ENCODE measurements at places on chromosomes 3 and 15. TPM values are rescaled to one million over a fixed set of nuclear protein-coding genes. Genes with fewer than 3 reads are reported as not detected.

GRCh38 chr3:47020311-47020710 lies 40.8 kb downstream of the NBEAL2 start:
- H3K4me3 ChIP-seq = no peak overlapping the region
- peak overlapping the region; percentile 94 for H3K27ac ChIP-seq
- H3K4me1 ChIP-seq = peaks cover 35% of the 10 kb centered on the region
- H3K36me3 ChIP-seq = peaks cover 6% of the 10 kb centered on the region
- no peaks in the 10 kb centered on the region for H3K27me3 ChIP-seq

DNA sequence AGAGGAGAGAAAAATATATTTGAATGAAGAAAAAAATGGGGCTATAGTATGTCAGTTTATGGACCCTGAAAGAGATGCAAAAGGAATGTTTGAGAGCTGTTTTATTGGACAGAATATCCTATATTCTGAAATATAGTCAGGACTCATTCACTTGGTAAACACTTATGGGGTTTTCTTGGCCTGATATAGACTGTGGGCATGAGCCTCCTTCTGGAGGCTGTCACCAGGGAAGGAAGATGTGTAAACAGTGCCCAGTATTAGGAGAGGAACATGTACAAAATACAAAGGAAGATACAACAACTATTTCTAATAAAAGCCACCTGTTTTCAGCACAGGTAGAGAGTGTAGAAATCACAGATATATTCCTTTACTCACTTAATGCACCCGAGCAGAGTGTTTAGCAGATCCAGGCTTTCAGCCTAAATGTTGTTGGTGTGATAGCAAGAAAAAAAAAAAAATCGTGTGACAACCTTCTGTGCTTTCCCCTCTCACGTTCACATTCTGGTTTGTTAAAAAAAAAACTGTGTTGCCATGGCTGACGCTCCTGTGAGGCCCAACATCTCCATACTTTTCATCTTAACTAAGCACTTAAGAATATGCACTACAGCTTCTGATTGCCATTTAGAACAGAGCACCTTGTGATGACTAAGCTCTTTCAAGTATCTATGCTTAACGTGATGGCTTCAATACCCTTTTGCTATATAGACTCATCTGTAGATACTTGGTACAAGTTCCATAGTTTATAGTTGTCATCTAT lies 134.1 kb downstream of the MBNL1 start:
- peak overlapping the region; percentile 79 for H3K4me3 ChIP-seq
- H3K36me3 ChIP-seq = peaks cover 6% of the 10 kb centered on the region

- peaks cover 32% of the 10 kb centered on the region for H3K27me3 ChIP-seq
- DNase-seq = no peak
- no peaks in the 10 kb centered on the region for H3K36me3 ChIP-seq
- peaks cover 5% of the 10 kb centered on the region for H3K4me1 ChIP-seq
- H3K4me3 ChIP-seq = no peak overlapping the region
Observed at GRCh38 chr3:197378985-197379718, 80.7 kb upstream of the DLG1 start.

DNA sequence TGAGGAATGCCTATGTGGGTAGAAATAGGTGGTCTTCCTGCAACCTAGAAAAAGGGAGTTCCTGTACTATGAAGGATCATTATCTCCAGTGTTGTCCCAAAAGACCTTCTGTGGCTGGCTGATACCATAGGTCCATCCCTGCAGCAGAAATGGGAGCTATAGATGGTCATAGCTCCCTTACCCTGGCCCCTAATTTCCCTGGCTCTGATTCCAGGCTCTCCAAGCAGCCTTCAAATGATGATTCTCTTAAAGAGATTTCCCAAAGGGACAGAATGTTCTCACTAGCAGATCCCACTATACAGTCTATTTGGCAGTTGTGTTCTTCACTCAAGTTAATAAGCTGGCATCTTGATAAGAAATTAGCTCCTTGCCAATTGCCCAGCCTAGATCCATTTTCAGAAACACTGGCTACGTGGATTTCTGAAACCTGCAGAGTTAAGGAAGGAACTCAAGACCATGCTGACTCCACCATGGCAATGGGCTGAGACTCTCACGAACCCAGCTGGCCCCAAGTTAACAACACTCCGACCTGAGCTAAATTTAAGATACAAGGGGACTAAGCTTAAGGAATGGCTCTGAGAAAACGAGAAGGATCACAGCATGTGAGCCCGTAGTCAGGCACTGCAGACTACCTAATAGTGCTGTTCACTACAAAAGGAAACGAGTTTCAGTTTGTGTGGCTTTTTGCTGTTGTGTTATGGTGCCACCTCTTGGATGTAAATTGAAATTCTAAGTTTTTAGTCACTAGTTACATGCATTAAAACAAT lies 11.4 kb downstream of the C15orf40 start:
- no peaks in the 10 kb centered on the region for H3K36me3 ChIP-seq
- peak overlapping the region; percentile 84 for H3K27ac ChIP-seq
- peaks cover 7% of the 10 kb centered on the region for H3K4me1 ChIP-seq
- peak overlapping the region; percentile 73 for H3K4me3 ChIP-seq
- peak; percentile 5 for DNase-seq

DNA sequence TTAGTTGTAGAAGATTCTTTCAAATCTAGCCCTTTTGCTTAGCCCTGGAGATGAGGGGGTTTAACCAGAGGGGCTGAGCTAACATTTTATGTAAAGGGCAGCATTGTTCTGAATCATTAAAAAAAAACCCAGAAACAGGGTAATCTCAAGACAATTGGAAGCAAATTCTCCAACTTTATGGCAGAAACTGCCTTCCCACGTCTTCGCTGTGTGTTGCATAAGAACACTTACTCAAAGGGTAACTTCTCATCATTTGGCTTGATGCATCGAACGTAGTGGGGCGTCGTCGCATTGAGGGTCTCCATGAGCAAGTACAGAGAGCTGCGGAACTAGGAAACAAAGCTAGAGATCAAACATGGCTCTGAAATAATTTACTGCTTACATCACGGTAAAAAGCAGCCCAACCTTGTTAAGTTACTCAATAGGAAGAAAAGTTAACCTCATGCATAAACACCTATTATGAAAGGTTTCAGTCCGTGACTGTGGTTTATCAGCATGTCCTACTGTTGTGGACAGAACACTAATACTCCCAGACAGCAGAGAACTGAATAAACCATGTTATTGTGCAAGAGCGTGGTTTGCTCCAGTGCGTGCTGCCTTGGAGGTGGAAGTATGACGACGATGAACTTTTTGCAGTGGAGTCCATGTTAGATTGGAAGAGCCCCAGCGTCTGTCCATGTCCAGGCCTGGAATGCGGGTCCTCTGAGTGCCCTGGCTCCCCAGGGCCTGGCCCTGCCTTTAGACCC lies 48.7 kb downstream of the MYO5C start:
- peaks cover 3% of the 10 kb centered on the region for H3K36me3 ChIP-seq
- H3K4me1 ChIP-seq = peaks cover 6% of the 10 kb centered on the region
- no peak overlapping the region for H3K4me3 ChIP-seq
- no peak for DNase-seq

DNA sequence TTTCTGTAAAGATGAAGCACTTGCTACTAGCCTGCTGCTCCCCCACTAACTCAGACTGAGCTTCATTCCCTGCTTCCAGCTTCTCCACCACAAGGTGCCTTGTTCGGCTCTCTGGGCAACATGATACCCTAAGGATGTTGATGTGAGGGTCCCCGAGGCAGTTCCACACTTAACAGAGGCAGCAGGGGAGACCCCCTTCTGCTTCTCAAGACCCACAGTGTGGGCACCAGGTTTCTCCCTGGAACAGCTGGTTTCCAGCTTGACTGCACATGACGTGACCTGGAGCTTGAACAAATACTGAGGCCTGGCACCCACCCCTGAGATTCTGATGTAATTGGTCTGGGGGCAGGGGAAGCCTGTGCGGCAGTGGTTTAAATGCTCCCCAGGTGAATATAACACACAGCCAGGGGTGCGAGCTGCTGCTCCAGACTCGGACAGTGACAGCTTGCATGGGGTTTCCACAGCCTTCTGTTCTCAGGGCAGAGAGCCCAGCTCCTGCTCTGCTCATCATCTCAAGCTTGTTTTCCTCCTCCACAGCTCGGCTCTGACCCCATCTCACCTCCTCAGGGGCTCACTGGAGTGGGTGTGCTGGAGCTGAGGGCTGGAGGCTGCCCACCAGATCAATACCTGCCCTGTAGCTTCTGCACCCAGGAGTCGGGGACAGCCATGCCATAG lies 95.0 kb upstream of the HACD2 start:
- H3K4me1 ChIP-seq = peaks cover 2% of the 10 kb centered on the region
- peaks cover 44% of the 10 kb centered on the region for H3K27me3 ChIP-seq
- H3K27ac ChIP-seq = no peak overlapping the region
- no peak for DNase-seq
- no peak overlapping the region for H3K4me3 ChIP-seq

GRCh38 chr3:112654492-112654891 lies 13.5 kb upstream of the CCDC80 start:
- no peak overlapping the region for H3K4me3 ChIP-seq
- DNase-seq = no peak
- peaks cover 6% of the 10 kb centered on the region for H3K4me1 ChIP-seq
- H3K36me3 ChIP-seq = peaks cover 3% of the 10 kb centered on the region
- peak overlapping the region; percentile 29 for H3K27ac ChIP-seq
- H3K27me3 ChIP-seq = no peaks in the 10 kb centered on the region

- H3K27me3 ChIP-seq = no peaks in the 10 kb centered on the region
- DNase-seq = no peak
- no peak overlapping the region for H3K27ac ChIP-seq
- no peaks in the 10 kb centered on the region for H3K4me1 ChIP-seq
Observed at GRCh38 chr3:76308541-76308940, 523.2 kb upstream of the ZNF717 start.

- peaks cover 45% of the 10 kb centered on the region for H3K27me3 ChIP-seq
- H3K4me3 ChIP-seq = no peak overlapping the region
- H3K27ac ChIP-seq = no peak overlapping the region
- DNase-seq = no peak
Observed at GRCh38 chr15:98444138-98444537, 204.2 kb upstream of the IGF1R start.

GRCh38 chr3:52004163-52004787 lies 8.6 kb upstream of the RPL29 start:
- H3K36me3 ChIP-seq = no peaks in the 10 kb centered on the region
- H3K4me3 ChIP-seq = no peak overlapping the region
- no peaks in the 10 kb centered on the region for H3K27me3 ChIP-seq
- no peak overlapping the region for H3K27ac ChIP-seq

- H3K27me3 ChIP-seq = no peaks in the 10 kb centered on the region
- no peak for DNase-seq
- no peak overlapping the region for H3K4me3 ChIP-seq
- peaks cover 25% of the 10 kb centered on the region for H3K4me1 ChIP-seq
- no peak overlapping the region for H3K27ac ChIP-seq
Observed at GRCh38 chr3:188051801-188052168, 102.2 kb upstream of the LPP start.

- peaks cover 8% of the 10 kb centered on the region for H3K36me3 ChIP-seq
- no peaks in the 10 kb centered on the region for H3K27me3 ChIP-seq
- no peak for DNase-seq
- peaks cover 22% of the 10 kb centered on the region for H3K4me1 ChIP-seq
- peak overlapping the region; percentile 27 for H3K27ac ChIP-seq
Observed at GRCh38 chr3:16355828-16356227, 90.8 kb downstream of the OXNAD1 start.

GRCh38 chr3:188955919-188956318 lies 215.9 kb upstream of the TPRG1 start:
- H3K4me1 ChIP-seq = no peaks in the 10 kb centered on the region
- no peak for DNase-seq
- no peak overlapping the region for H3K27ac ChIP-seq
- H3K27me3 ChIP-seq = peaks cover 8% of the 10 kb centered on the region
- H3K4me3 ChIP-seq = no peak overlapping the region

DNA sequence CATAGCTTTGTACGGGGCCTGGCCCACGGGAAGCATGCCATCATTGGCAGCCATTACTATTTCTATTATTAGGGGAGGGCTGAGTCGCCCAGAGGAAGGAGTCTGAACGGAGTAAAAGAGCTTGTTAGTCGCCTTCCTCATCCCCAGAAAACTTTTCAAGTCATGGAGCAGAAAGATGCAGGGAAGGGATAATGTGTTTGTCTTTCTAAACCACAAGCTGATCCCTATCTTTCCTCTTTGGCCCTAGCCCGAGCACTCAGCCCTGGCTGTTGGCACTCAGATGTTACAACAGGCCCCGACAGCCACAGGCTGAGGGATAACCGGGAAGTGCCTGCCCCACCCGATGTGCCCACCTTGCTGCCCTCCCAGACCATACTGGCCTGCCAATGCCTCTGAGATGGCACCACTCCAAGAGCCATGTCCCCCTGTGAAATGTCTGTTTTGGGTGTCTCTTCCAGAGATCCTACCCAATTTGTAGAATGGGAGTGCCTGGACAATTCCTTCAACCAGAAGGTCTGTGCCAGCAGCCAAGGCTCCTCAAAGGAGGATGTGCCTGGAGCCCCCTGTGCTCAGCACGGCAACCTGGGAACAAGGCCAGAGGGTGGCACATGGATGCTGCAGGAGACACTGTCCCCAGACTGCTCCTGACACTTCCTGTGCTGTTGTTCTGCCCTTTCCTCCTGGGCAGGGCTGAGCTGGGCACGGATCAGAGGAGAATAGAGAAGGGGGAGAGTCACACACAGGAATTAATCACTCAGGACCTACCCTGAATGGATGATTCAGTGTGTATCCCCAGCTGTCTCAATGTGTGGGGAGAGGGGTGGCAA lies 10.8 kb downstream of the PAK6 start:
- peaks cover 9% of the 10 kb centered on the region for H3K4me1 ChIP-seq
- no peak overlapping the region for H3K27ac ChIP-seq
- DNase-seq = no peak
- H3K36me3 ChIP-seq = no peaks in the 10 kb centered on the region
- peaks cover 25% of the 10 kb centered on the region for H3K27me3 ChIP-seq

- peaks cover 2% of the 10 kb centered on the region for H3K36me3 ChIP-seq
- H3K4me3 ChIP-seq = no peak overlapping the region
Observed at GRCh38 chr3:152969557-152970300, 134.8 kb downstream of the P2RY1 start.

DNA sequence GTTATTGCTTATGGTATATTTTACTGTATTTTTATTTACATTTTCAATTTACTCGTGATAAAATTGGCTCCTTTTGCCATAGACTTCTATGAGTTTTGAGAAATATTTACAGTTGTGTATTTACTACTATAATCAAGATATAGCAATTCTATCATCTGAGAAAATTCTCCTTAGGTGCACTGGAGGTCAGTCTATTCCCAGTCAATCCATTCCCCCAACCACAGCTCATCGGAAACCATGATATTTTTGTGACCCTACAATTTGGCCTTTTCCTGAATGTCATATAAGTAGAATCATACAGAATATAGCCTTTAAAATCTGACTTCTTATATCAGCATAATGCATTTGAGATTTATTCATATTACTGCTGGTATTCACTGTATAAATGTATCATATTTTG lies 114.7 kb upstream of the LRTM1 start:
- no peak for DNase-seq
- no peaks in the 10 kb centered on the region for H3K4me1 ChIP-seq
- no peaks in the 10 kb centered on the region for H3K27me3 ChIP-seq
- H3K4me3 ChIP-seq = no peak overlapping the region
- H3K27ac ChIP-seq = no peak overlapping the region

Gene IVD
- 37.0 TPM for total RNA-seq

Gene BMF
- 8.0 TPM for total RNA-seq

Gene CADM2
- total RNA-seq = 0.42 TPM

Gene CCDC191
- 6.4 TPM for total RNA-seq

Gene CD86
- 1.3 TPM for total RNA-seq

Gene DENND4A
- total RNA-seq = 63.5 TPM

Gene C15orf61
- 7.7 TPM for total RNA-seq

All from T-helper 17 cell (primary cell).